ENCODE measurements at places on chromosomes 4 and X.

- no peak for DNase-seq
Observed at GRCh38 chr4:89142691-89143669, 31.6 kb downstream of the TIGD2 start.

DNA sequence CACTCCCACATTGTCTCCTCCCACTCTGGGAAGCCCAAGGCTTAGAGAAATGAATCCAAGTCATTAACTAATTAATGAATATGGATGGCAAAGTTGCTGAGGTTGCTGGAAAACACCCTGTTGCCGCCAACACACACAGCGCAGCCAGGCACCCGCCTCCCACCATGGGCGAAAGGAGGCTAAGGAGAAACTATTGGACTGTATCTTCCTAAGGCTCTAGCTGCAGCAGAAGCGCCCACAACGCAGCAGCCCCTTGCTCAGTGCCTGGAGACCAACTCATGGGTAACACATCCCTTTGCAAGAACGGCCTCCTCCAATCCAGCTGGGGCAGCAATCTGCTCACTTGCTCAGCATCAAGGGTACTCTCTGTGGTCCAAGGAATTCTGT, 34.2 kb downstream of the TSC22D3 start:
- no peak for DNase-seq

- DNase-seq, result no peak
Observed at GRCh38 chrX:44280116-44280515, 63.4 kb downstream of the EFHC2 start.

DNA sequence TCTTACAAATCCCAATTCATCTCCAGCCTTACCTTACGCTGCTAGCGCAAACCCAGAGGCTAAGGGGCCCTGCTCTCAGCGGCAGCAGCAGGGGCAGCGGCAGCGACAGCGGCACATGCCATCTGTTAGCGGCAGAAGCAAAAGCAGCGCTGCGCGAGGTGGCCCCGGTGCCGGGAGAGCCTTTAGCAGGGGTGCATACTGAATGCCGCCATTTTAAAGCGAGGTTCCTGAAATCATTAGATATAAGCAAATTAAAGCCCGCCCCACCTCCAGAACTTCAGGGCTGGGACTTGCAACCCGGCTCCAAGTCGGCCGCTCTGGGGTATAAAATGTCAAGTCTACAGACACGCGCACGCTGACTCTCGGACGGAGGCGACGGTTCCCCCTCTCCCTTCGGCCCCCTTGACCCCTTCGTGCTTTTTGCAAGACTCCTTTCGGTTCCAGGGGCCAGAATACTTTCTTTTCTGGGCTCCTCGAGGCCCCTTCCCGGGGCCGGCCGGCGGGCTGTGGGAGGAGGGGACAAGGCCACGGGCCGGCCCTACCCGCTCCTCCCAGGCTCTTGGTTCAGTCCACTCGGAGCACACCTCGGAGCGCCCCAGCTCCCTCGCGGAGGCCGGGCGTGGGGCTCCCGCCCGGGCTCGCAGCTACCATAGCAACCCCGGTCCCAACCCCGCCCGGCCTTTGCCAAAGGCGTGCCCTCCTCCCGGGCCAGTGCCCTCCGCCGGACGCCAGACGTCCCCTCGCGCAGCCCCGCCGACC, at the start of gene MBNL3:
MBNL3 (minus strand) TSS at position 220 of the 759 bp plus-strand sequence. CDS start 49,427 bp downstream, outside the sequence.
- DNase-seq, result peak; percentile 80

DNA sequence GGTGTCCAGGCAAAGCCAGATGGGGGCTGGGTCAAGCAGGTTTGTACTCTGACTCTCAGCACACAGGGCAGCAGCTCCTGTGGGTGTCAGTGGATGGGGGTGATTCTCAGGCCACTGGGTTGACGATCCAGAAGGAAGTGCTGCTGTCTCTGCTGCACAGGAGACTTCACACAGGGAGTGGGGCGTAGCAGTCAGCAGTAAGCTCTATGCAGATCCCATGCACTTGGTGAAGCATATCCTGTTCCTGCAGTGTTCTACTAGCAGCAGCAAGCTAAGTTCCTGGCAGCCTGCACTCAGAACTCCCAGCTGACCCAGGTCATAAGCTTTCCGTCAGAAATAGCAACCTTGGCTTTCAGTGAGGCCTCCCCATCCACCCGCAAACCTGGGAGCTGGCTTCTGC, 117.6 kb upstream of the NDST3 start:
- no peak for DNase-seq

DNA sequence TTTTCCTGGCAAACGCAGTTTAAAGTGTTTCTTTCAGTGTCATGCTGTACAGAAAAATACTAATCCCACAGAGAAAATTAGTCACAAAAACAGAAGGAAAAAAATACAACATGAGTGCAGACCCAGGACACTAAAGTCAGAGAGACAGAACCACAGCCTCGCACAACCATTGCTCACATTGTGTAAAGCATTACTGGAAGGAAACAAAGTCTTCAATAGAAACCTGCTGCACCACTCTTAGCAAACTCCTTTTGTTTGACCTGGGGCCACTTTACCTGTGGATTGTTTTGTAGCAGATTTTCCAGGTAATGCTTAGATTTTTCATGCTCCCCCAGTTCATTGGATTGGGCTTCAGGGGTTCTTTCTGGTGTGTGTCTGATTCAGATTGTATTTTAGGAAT, 131.8 kb upstream of the TMLHE start:
- no peak for DNase-seq

- DNase-seq, result no peak
Observed at GRCh38 chr4:39043861-39044363, 11.7 kb upstream of the TMEM156 start.

DNA sequence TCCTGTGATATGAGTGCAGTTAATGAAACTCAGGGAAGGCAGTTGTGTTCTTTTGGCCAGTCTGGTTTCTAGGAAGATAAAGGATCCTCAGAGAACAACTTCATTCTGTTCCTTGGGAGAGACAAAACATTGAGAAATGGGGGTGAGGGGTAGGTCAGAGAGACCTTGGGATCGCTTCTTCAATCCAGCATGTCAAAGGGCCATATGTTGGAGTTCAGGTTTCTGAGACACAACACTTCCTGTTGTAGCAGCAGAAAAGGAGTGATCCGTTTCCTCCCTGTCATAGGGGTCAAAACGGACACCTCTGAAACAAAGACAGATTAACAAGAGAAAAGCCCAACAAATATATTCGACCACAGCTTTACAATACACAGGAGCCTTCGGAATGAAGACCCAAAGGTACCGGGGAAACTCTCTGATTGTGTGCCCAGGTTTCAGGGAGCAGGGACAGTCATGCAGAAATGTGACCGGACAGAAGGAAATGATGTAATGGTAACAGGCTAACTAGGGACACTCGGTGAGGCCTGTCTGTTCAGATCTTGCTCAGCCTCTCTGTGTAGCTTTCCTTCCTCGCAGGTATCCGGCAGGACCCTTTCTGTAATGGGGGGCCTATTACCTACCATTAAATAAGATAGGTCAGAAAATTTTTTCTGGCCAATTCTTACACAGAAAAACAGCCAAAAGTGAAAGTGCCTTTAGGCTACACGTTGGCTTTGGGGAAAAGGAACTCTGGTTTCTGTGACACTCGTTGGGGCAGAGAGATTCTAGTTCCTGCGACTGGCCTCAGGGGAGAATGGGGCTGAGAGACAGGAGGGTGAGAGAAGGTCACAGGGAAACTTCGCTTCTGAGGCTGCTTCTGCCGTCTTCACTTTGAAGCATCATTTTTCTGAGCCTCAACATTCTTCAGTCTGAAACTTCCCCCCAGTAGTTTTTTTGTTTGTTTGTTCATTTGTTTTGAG, 103.3 kb upstream of the TLR3 start:
- DNase-seq, result no peak

DNA sequence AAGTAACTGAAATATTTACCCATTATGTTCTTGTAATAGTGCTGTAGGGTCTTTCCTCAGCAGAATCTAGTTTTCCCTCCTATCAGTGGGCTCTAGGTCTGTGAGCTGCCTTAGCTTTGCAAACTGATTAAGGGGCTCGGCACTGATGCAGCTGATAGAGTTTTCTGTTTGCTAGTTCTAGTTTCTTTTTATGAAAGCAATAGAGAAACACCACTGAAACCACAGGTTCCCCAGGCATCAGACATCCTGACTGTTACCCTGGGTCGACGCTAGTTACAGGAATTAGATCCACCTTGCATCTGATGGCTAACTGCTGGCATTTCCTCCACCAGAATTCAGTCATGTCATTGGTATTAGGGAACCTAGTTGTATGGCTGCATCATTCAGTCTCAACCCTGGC, 225.0 kb upstream of the VCX start:
- no peak for DNase-seq

Data from cardiac muscle cell (in vitro differentiated cells and primary cell).